ENCODE measurements at places on chromosomes 5 and 9.

GRCh38 chr9:128987805-128988204, 40.3 kb downstream of the NUP188 start:
- DNase-seq = no peak

- no peak for DNase-seq
Measured at GRCh38 chr9:83936523-83936922, 15.3 kb upstream of the KIF27 start.

- DNase-seq = no peak
Measured at GRCh38 chr5:10144040-10144439, 105.6 kb downstream of the ATPSCKMT start.

- DNase-seq = no peak
Measured at GRCh38 chr9:111412280-111412679, 71.9 kb downstream of the ECPAS start.

All from SW480 (cell line).